ENCODE measurements at places on chromosomes 12 and 14.
A peak's percentile ranks its signal among the peaks of the same experiment; 100 is the strongest.

DNA sequence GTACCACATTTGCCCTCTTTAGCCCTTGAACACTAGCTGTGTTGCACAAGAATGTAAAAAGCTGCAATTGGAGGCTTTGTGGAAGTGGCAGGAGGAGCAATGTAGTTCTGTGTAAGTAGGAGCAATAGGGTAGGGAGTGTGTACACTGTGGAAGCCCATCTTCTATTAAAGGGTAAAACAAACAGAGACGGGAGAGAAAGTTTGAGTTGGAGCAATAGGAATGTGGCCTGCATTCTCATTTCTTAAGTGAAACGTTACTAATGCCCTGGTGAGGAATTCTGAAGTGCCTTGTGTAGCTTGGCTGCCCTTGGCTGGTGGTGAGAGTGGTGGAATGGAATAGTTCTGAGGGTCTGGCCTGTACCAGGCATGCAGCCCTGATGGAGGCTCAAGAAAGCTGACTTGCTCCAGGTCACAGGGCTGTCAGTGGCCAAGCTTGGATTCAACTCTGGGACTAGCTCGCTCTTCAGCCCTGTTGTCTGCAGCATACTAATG, 38.8 kb upstream of the ATP23 start:
- DNase-seq, result no peak

DNA sequence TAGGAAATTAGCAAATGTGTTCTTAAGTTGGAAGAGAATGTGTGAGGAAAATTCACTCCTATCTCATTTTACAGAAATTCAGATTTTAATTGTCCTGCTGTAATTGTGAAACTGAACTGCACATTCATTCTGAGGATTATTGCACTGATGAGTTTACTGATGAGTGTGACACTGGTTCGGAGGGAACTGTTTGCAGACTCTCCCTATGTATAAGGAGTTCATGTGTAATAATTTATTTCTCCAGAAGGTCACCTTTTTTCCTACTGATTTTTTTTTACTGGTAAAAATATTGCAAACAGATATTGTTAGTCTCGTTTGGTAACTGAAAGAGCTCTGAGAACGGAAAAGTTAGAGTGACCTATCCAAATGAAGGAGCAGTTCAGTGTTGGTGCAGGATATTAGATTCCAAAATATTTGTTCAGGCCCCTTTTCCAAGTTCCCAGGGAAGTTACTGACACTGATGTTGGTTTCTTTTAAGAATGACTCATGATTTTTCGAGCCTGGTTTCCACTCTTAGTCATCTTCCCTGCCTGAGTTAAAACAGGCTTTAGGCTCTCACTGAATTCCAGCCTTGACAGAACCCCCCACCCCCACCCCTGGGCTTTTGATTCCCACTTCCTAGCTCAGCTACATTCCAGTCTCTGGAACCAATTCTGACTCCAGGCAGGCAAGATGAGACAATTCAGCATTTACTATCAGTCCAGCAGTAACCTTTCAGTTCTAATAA, 18.4 kb downstream of the ANO6 start:
- DNase-seq, result no peak

DNA sequence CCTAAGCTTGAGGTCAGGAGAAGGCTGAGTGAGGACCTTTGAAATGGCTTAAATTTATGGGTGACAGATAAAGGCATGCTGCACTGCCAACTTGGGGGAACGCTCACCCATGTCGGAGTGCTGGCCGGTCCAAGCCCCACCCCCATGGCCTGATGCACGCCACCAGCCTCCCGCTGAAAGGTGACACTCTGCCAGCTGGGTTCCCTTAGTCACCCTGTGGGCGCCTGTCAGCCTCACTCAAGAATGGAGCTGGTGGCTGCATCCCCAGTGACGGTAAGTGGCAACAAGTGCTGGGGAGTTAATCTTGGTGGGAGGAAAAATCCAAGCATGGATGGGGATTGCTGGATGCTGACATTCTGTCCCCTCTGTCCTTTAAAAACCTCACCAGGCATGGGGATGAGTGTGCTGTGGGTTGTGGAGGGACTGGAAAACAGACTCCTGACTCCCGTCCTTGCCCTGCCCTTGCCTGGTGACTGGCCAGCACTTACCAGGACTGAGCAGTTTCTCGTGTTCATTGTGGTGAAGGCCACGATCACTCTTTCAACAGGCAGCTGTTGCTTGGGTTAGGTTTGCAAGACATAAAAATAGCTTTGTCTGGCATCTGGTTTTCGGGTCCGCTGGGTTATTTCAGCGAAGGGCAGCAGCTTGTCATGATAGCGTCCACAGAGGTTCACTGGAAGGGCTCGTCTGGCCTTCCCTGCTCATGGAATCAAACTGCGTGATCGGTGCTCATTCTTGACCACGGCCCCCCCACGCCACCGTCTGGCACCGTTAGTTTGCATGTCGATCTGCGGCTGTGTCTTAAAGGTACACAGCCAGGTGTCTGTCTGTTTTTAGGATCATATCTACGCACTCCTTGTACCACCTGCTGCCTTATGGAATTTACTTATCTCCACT, 15.0 kb downstream of the ACACB start:
- peak; percentile 29 for DNase-seq

DNA sequence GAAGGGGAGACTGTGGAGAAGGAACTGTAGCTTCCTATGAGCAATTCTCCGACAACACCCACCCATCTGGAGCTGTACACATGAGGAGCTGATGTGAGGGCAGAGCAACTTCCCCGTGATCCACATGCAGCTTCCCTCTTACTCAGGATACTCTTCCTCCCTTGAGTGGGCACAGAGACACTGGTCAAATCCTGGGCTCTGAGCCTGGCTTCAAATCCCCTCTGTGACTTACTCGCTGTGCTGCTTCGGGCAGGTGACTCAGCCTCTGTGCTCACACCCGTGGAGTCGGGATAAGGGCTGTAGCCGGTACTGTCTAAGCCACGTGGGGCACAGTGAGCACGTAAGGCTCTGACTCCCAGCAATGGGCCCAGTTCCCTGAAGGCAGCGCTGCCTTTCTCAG, 31.1 kb downstream of the ZFYVE21 start:
- no peak for DNase-seq

- no peak for DNase-seq
Observed at GRCh38 chr14:68178282-68178681, 358.7 kb downstream of the RAD51B start.

GRCh38 chr12:83214185-83214584, 527.5 kb downstream of the TMTC2 start:
- no peak for DNase-seq

GRCh38 chr12:116194935-116195431, 82.5 kb downstream of the MED13L start:
- DNase-seq, result peak; percentile 53

GRCh38 chr12:43022838-43023237, 433.3 kb upstream of the PRICKLE1 start:
- DNase-seq, result no peak

- no peak for DNase-seq
Observed at GRCh38 chr12:8075935-8076334, 6.1 kb upstream of the NECAP1 start.

DNA sequence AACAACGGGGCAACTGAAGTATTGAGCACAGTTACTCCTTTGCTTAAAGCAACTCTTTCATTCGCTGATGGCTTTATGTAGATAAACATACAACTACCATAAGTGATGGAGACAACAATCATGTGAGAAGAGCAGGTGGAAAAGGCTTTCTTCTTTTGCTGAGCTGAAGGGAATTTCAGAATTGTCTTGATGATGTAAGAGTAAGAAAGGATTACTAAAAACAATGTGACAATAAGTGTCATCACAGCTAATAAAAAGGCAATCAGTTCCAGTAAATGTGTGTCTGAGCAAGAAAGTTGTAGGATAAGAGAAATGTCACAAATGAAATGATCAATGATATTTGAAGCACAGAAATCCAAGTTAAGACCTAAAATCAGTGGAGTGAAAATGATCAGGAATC, 647 bp downstream of the OR6C70 start:
- DNase-seq, result no peak

- no peak for DNase-seq
Observed at GRCh38 chr14:96811265-96811664, 14.1 kb downstream of the VRK1 start.

- no peak for DNase-seq
Observed at GRCh38 chr14:54470701-54471100, 18.1 kb downstream of the GMFB start.

- no peak for DNase-seq
Observed at GRCh38 chr12:99137124-99137855, 492.2 kb downstream of the APAF1 start.

GRCh38 chr14:92675421-92675820, 73.0 kb downstream of the LGMN start:
- peak; percentile 21 for DNase-seq

DNA sequence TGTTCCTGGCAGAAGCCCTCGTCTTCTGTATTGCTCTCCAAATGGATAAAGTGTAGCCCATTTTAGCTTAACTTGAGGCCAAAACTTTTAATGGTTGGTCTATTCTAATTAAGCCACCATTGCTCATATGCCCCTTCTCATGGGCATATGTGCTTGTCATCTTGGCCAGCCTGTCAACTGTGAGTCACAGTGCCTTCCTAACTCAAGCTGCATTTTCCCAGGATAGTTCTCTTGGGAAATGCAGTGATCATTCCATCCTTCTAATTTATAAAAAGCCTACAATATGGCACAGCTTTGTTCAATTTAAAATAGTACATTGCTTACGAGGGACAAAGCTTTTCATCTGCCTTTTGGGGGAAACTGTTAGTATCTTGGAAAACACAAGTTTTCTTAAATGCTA, 6.6 kb downstream of the PTHLH start:
- DNase-seq, result no peak

- no peak for DNase-seq
Observed at GRCh38 chr14:45633220-45633984, 380.4 kb upstream of the MIS18BP1 start.

- DNase-seq, result no peak
Observed at GRCh38 chr12:29907461-29907860, 123.7 kb upstream of the TMTC1 start.

GRCh38 chr14:31827325-31827724, 249.8 kb upstream of the ARHGAP5 start:
- no peak for DNase-seq

DNA sequence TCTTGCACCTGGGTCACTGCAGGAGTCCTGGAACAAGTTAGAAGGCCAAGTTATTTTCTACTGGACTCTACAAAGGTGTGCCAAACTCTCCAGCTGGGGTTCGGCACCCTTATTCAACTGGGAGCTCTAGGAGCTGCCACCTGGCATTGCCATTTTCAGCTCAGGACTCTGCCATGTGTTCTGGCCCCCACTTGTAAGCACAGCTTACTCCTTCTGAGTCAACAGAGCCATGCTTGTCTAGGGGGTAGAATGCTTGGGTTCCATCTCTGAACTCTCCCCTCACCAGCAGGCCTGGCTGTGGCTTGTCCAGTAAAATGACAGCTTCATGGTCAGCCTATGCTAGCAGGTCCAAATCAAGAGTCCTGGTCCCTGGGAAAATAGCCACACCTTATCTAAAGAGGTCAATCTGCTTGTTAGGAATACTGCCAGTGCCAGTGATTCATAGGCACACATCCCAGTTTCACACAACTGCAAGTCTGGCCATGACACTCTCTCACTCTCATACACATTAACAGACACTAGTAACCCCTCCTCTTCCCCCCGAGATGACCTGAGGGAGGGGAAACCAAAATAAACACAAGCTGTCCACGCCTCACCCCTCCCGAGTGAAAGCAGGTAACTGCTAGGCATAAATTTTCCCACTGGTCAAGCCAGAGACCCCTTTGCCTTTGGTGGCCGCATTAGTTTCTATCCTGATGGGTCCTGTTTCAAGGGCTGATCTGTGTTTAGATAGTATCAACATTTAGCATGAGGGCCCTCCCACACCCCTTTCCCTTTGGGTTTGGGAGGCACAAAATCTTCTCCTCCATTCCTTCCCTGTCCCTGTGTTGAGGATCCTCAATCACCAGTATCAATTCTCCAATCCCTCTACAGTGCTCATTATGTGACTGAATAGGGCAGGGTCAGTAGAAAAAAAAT, 182.3 kb upstream of the GZMB start:
- DNase-seq, result no peak

DNA sequence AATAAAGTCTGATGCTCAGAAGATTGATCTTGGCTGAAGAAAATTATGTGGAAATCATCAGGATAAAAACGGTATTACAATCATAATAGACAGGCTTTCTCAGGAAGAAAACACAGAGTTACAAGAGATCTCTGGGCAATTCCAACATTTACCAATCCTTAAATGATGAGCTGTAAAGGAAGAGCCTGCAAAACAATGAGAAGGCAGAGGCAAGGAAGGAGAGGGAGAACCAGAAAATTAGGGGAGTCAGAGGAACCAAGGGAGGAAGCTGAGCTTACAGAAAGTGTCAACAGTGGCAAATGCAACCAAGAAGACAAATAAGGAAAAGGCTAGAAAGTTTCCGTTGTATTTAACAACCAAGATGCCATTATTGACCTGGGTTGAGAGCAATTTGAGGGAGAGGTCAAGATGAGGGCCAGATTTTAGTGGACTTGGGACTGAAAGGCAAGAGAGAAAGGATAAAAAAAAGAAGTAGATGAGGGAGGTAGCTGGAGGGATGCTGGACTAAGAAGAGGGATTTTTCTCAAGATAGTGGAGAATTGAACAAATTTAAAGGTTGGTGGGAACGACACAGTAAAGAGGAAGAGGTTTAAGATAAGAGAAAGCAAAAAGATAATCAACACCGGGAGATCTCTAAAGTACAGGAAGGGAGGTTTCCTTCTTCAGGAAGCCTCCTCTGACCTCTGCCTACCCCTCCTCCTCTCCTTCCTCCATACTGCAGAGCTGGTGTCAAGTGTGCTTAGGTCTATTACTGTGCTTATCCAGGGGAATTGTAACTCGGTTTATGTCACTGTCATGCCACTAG, 116.9 kb downstream of the DUSP6 start:
- no peak for DNase-seq

GRCh38 chr12:52351196-52352059, 15.9 kb downstream of the KRT85 start:
- DNase-seq, result peak; percentile 78

GRCh38 chr14:36055681-36056225, 120.8 kb downstream of the PTCSC3 start:
- no peak for DNase-seq

DNA sequence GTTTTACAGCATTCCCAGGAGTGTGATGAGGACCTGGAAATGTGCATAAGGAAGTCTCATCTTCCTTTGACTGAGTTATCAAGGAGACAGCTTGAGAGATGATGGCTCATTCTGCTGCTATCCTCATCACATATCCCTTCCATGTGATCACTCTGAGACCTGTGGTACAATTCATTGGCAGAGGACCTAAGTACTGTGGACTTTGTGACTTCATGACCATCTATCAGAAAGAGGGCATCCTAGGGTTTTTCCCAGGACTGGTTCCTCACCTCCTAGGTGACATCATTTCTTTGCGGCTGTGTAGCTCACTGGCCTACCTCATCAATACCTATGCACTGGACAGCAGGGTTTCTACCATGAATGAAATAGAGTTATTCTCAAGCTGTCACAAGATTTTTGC, 172.1 kb upstream of the PLEKHG7 start:
- no peak for DNase-seq

DNA sequence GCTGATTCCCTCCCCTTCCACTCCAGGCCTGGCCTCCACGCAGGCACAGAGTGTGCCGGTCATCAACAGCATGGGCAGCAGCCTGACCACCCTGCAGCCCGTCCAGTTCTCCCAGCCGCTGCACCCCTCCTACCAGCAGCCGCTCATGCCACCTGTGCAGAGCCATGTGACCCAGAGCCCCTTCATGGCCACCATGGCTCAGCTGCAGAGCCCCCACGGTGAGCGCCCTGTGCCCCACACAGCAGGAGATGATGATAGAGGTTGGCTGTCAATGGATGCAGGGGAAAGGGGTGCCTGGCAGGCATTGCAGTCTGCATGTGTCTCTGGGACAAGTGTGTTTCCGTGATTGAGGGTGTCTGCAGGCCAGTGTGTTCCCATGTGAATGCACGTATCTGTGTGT, 18.8 kb downstream of the C12orf43 start:
- DNase-seq, result no peak
